ENCODE measurements at places on chromosomes 7 and 10. TPM values are rescaled to one million over a fixed set of nuclear protein-coding genes. Genes with fewer than 3 reads are reported as not detected.

DNA sequence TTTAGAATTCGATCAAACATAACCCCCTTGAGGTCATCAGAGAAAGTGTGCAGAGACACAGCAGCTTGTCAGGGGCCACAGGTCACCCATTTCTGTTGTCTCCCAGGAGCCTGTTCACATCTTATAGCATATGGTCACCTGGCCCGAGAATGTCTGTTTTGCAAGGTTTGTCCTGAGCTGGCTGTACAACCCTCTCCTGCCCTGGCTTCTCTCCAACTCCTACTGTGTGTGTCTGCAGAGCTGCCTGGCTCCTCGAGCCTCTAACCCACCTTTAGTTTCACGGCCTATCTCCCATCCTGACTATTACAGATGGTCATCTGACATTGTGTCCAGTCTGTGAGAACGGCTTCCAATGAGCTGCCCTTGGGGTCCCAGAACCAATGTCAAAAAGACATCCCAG is 683.4 kb downstream of the SDK1 start:
- no peak for DNase-seq

Gene RPP30
- total RNA-seq = 24.9 TPM

GRCh38 chr10:44300666-44301649 is 83.9 kb downstream of the CXCL12 start:
- no peak for DNase-seq

GRCh38 chr10:113060201-113061053 is 110.4 kb downstream of the TCF7L2 start:
- DNase-seq = peak; percentile 91

Gene SH2D4B
- total RNA-seq = not detected

Gene GPC2
- total RNA-seq = 11.7 TPM

Gene TRIP6
- total RNA-seq = 71.8 TPM

GRCh38 chr7:97149843-97150242 is 32.3 kb downstream of the SDHAF3 start:
- DNase-seq = no peak

DNA sequence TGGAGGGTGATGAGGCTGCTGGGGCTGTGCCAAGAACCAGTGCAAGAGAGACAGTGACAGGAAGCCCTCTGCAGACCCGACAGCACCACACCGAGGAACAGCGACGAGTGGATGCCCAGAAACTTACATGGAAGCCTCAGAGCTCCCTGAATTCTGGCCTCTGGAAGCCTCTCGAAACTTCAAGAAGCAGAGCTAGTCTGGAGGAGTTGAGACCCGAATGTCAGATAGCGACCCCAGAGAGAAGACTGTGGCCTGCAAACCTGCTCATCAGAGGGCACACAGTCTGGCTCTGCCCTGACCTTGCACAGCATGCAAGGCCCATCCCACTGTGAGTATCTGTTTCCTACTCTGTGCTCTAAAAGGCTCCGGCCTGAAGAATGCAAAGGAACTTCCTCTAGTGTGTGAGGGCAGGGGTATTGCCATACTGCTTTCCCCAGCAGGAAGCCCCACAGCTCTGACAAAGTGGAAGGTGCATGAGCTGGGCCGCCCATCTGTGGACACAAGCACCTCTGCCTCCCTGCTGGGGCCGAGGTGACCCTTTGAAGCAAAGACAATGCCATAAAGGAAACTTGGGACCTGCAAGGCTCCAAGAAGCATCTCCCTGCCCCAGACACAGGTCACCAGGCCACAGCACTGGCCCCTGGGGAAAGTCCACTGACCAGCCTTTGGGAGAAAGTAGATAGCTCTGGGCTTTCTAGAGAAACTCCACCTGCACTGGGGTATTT is 10.5 kb upstream of the C10orf71 start:
- no peak for DNase-seq

GRCh38 chr7:35619863-35620262 is 75.1 kb downstream of the HERPUD2 start:
- DNase-seq = no peak

GRCh38 chr10:120460776-120461175 is 3.7 kb downstream of the PLPP4 start:
- no peak for DNase-seq

GRCh38 chr7:74272305-74273038 is 16.7 kb upstream of the CLIP2 start:
- DNase-seq = peak; percentile 93

DNA sequence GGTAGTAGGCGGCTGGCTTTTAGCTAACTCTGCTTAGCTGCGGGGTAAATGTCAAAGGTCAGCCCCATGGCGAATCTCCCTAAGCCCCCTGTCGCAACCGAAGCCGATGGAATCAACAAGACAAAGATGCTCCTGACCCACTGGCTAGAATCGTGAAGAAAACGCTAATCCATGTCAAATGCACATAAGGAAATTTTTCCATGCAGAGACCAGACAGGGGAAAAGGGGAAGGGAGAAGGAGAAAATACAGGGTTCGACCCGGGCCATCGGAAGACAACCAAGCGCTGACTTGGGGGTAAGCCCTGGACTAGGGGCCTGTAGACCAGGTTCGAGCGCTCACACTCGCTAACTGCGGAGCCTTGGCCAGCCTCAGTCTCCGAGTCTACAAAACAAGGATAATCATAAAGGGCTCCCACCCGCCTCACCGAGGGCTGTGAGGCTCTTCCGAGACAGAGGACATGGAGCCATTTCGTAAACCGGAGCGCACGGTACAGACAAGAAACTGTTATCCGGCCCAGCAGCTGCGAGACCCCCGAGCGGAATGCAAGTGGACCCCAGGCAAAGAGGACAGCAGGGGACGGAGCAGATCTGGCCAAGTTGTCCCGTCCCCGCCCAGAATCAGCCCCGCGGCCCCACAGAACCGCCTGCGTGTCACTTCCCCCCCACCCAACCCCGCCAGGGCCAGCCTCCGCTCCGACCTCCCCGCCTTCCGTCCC is 507 bp downstream of the SAR1A start:
- peak; percentile 45 for DNase-seq

Gene NKX1-2
- 1.1 TPM for total RNA-seq

DNA sequence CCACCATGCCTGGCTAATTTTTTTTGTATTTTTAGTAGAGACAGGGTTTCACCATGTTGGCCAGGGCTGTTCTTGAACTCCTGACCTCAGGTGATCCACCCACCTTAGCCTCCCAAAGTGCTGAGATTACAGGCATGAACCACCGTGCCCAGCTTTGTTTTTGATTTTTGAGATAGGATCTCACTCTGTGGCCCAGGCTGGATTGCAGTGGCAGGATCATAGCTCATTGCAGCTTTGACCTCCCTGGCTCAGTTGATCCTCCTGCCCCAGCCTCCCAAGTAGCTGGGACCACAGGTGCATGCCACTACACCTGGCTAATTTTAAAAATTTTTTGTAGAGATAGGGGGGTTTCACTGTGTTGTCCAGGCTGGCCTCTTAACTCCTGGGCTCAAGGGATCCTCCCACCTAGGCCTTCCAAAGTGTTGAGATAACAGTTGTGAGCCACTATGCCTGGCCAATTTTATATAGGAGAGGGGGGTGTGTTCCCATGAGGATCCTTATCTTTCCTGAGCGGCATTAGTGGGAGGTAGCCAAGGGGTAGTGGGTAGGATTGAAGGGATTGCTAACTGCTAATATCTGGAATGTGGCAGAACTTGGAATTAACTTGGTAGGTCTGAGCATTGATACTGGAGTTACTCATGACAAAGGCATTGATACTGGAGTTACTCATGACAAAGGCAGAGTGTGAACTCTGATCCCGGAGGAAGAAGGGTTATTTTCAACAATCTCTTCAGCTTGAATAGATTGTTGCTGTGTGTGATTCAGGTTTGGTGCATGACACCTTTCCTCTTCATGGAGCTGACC is 1.0 kb upstream of the NOLC1 start:
- no peak for DNase-seq

Gene HOXA9
- 50.1 TPM for total RNA-seq

Gene ASZ1
- not detected for total RNA-seq

DNA sequence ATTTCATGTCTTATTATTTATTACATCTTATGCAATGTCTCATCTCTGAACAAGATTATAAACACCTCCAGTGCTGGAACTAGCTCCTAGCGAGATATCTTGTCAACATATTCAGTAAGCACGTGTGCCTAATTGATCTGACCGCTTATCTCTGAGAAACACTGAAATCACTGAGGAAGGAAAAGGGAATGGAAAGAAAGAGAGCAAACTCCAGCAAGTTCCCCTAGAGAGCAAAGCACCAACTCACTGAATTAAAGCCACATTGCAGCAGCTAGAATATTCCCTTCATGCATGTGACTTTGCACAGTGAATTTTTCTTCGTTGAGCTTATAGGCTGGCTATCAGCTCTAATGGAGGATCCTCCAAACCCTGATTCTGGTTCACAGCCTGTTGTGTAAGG is 177.1 kb upstream of the FRMD4A start:
- DNase-seq = no peak

DNA sequence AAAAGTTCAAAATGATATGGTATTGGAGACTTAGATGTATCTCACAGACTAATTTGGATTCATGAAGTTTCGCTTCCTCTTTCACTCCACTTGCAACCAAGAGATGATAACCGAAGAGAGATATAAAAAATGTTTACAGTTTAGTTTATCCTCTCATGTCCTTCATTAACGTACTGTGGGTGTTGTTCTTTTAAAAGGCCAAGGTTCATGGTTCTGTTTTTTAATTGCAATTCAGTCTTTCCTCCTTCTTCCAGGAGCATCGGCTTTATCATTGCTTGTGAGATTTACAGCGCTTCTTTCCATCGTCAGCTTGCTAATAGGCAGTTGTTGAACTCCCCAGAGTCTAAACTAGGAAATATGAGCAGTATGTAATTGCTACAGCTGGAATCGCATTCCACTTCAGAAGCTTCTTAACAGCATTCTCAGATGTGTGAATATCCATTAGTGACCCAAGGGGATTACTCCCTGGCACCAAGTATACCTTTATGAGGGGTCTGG is 75.9 kb upstream of the HGF start:
- DNase-seq = no peak

DNA sequence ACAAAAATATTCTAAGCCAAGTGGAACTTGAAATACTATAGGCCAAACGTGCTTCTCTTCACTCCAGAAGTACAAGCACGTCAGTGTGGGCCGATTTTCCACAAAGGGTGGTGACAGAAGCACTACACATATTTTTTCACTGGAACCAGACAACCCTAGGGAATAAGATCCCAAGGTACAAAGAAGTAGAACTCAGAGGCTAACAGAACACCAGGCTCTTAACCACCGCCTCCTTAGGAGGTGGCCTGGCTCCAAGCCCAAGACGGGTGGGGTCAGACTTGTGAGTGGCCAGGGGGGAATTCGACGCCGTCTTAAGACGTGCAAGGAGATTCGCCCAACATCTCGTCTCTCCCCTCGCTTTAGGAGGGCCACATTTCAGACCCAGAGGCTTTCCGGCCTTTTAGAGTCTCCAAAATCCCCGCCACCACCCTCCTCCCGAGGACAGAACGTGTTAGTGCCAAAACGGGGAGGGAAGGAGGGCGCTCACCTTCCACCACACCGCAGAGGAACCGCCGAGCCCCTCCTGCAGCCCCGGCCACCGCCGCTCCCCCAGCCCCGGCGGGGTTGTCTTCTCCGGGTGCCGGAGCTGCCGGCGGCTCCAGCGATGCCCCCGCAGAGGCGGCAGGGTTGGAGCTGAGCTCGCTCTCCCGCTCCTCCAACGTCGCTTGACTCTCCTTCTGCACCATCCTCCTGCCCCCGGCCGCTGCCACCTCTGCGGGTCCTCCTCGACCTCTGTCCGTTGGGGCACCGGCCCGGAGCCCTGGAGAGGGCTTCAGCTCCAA is 716 bp downstream of the OGA start:
- peak; percentile 97 for DNase-seq

- DNase-seq = no peak
Observed at GRCh38 chr7:53699215-53699837, 663.9 kb downstream of the POM121L12 start.

Gene NUTM2D
- 0.89 TPM for total RNA-seq

DNA sequence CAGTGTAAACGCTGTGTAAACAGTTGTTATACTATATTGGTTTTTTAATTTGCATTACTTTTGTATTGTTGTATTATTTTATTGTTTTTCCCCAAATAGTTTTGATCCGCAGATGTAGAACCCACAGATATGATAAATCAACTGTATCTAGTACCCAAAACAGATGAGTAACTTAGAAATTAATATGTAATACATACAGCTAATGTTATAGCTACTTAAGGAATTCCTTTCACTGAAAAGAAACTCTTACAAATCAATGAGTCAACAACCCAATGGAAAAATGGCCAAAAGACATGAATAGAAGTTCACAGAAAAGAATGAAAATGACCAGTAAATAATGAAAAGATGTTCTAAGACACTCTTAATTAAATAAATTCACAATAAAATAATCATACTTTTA is 32.3 kb upstream of the ARL4A start:
- DNase-seq = no peak

DNA sequence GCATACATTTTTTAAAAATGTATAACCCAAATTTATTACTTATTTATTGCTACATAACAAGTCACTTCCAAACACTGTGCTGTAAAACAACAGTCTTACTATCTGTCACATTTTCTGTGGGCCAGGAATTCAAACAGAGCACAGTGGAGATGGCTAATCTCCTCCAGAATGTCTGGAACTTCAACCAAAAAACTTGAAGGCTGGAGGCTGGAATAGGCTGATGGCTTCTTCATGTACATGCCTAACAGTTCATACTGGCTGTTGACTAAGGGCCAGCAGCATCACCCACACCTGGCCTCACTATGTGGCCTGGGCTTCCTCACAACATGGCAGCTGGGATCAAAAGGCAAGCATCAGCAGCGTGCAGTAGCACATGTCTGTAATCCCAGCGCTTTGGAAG is 92.4 kb upstream of the KMT2E start:
- DNase-seq = peak; percentile 78

Gene CPED1
- 3.5 TPM for total RNA-seq

GRCh38 chr10:88991899-88992320 is 1.3 kb downstream of the FAS start:
- no peak for DNase-seq

GRCh38 chr7:131836733-131837132 is 280.3 kb upstream of the PODXL start:
- no peak for DNase-seq

GRCh38 chr7:74134117-74134620 is 40.0 kb upstream of the EIF4H start:
- no peak for DNase-seq

DNA sequence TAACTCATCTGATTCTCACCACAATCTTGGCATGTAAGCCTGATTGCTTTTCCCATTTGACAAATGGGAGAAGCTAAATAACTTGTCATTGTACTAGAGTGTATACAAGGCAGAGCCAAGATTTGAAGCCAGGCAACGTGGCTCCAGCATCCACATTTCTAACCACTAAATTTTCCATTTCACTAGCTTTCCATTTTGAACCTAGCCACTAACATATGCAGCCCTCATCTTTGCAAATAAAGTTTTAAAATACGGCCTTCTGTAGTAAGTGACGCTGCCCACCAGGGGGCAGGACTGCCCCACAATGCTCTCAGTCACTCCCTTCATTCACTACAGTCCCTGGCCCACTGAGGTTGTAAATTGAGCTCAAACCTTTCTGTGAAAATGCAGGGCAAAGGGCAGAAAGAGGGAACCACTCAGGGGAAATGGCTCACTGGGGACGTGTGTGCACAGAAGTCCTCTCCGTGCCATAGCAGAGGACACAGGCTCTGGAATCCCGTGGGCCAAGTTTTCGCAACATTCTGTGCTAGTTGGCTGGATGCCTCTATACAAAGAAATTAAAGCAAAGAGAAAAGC is 315.7 kb downstream of the TNS3 start:
- DNase-seq = peak; percentile 47

GRCh38 chr7:142063551-142064442 is 47.7 kb upstream of the MGAM2 start:
- DNase-seq = no peak

Gene SMO
- 15.5 TPM for total RNA-seq
